ENCODE measurements at places on chromosomes 1 and 21. TPM values are rescaled to one million over a fixed set of nuclear protein-coding genes. Genes with fewer than 3 reads are reported as not detected.
A peak's percentile ranks its signal among the peaks of the same experiment; 100 is the strongest.

- DNase-seq = no peak
Observed at GRCh38 chr1:9384751-9385245, 92.1 kb downstream of the SPSB1 start.

- no peak for DNase-seq
Observed at GRCh38 chr1:8604041-8604945, 213.1 kb downstream of the RERE start.

- DNase-seq = no peak
Observed at GRCh38 chr1:119004781-119005180, 16.6 kb upstream of the TBX15 start.

- DNase-seq = peak; percentile 37
Observed at GRCh38 chr1:68359045-68359444, 90.7 kb downstream of the RPE65 start.

GRCh38 chr21:44966135-44967081 lies 26.6 kb downstream of the SLX9 start:
- DNase-seq = peak; percentile 12

GRCh38 chr1:25528881-25529517 lies 14.4 kb upstream of the LDLRAP1 start:
- DNase-seq = no peak

- no peak for DNase-seq
Observed at GRCh38 chr21:41068496-41068895, 99.5 kb upstream of the BACE2 start.

DNA sequence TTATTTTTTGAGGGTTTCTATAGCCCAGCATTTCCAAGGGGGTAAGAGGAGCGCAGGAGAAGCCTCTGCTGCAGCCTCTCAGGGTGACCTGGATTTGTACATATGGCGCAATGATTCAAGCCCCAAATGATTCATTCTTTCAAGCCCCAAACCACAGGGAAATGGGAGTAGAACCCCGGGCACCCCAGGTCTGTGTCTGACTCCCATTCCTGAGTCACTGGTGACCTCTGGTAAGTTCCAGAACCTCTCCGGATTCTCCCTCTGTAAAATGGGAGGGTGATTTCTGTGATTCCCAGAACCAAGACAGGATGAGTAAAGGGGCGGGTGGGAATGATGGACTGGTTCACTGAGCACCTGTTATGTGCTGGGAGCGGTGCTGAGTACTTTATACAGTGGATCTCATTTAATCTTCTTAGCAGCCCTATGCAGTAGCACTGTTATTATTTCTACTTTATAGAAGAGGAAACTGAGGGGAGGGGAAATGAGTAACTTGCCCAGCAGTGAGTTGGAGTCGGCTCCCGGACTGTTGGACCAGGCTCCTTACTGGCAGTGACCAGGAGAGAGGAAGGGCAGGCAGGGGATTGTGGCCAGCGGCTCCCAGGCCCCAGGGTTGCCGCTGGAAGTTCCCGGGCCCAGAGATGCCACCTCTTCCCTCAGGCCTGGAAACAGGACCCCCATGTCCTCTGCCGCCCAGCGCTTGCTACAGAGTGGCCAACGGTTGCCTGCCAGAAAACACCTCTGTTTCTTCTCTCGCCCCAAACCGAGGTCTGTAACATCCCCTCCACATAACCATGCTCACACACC lies 20.3 kb upstream of the SLC26A9 start:
- peak; percentile 55 for DNase-seq

DNA sequence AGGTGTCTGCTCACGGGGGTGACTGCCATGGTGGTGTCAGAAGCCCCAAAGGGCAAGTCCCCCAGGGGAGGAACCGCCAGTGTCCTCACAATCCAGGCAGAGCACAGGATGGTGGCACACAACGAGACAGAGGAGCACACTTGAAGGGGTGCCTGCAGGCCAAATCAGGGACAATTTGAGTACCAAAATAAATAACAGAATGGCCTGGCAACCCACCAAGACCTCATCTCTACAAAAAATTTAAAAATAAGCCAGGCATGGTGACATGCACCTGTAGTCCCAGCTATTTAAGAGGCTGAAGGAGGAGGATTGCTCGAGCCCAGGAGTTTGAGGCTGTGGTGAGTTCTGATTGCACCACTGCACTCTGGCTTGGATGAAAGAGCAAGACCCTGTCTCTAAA lies 38.2 kb downstream of the TIAM1 start:
- no peak for DNase-seq

- no peak for DNase-seq
Observed at GRCh38 chr1:207875532-207875931, 35.4 kb downstream of the CD34 start.

GRCh38 chr1:116433275-116434257 lies 60.5 kb downstream of the ATP1A1 start:
- DNase-seq = no peak

DNA sequence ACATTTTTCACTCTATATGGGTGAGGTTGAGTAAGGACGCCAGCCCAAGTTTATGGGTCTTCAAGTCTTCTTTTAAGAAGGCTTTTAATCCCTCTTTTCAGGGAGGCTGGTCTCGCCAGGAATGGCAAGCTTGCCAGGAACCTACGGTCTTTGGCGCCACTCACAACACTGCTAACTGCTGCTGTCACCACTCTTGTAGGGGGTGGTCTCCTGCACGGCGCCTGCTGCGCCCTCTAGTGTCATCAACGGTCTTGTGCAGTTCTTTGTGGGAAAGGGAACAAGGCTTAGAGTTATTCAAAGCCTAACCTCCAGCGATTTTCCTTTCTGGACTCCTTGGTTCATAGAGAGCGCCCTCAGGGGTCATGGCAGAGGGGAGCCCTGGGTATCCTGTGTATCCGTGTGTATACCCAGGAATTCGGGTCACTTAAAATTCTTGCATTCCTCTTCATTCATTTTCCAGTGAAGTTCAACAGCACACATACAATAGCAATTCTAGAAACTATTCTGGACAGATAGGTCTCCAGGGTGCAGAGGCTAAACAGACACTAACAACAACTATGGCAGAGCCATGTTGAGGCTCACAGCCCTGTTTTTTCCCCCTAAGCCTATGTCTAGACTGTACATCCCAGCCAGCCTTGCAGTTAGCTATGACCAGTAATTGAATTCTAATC lies 392.8 kb upstream of the CAMK1G start:
- peak; percentile 37 for DNase-seq

GRCh38 chr1:34884961-34885360 lies 25.4 kb upstream of the SMIM12 start:
- no peak for DNase-seq

DNA sequence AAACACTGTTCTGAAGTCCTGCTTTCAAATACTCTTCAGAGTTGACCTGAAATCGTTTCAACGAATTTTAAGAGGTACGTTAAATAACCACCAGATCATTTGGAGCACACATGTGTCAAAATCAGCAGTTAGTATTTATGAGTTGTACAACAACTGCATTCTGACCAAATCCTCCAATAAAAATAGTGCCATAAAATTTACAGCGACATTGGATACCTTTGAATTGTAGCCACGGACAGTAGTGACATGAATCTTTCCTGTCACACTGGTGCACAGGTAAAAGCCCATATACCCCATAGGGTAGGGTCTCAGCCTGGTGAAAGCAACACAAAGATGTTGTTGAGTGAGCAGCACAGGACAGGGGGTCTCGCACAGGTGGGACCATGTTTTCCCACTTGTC lies 121.5 kb downstream of the CLIC6 start:
- no peak for DNase-seq

- DNase-seq = no peak
Observed at GRCh38 chr21:44952116-44952928, 12.5 kb downstream of the SLX9 start.

DNA sequence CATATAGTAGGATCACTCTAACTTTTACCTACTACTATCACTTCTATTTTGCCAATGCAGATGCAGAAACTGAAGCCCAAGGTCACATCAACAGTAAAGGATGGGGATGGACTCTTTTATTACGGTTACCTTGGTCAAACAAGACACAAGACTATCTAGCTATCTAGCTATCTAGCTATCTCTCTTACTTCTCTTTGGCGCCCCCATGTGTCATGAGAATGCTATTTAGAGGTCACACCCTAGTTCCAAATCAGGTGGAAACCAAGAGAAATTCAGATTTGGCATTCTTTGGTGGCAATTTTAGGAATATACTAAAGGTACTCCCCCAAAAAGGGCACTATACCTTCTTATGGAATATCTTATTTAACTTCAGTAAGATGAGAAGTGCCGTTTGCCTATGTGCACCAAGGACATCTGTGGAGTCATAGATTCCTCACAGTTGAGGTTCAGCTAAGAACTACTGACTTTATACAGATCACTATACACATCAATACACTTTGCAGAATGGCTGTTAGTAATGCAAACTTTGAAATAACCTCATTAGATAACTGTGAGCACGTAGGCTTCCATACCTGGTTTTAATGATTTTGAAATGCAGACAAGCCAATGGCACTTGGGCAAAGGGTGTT lies 6.7 kb downstream of the ZNF648 start:
- DNase-seq = peak; percentile 9

DNA sequence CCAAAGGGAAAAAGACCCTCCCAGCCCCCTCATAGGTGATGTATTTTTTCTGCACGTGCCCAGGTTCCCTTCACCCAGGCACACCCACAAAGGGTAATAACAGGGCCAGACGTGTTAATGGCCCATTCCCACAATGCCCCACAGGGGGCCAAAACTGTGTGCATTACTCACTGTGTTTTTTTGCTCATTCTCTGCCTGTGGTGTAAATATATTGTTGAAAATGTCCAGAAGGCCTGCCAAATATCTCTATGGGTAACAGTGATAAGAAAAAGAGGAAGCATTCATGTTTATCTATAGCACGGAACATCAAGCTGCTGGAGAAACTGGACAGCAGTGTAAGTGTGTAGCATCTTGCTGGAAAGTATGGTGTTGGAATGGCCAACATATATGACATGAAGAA lies 21.9 kb downstream of the RHEX start:
- DNase-seq = no peak

- DNase-seq = peak; percentile 46
Observed at GRCh38 chr1:212630158-212630900, 21.8 kb downstream of the ATF3 start.

DNA sequence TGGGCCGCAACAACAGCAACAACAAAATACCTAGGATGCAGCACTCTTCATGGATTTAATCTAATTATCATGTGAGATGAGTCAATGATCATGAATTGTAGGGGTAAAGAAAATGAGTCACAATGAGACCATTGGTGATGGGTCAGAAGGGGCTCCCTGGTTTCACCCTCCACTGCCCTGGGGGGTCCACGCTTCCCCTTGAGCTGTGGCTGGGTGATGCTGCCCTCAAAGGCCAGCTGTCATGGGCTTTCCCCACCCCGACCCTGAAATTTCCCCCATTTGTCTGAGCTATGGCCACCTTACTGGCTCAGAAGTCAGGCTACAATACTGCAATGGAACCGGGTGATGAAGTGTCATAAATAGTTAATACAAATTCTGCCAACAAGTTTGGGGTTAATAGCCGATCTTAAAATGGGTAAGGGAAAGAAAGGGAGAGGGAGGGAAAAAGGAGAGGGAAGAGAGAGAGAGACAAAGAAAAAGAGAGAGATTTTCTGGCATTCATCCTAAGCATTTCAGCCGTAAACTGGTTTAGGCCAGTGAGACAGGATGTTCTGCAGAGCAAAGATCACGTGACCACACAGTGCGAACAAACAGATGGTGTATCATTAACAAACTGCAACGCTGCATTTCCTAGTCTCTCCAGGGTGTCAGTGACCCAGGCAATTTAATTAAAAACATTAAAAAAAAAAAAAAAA lies 143.4 kb upstream of the ERRFI1 start:
- peak; percentile 81 for DNase-seq

DNA sequence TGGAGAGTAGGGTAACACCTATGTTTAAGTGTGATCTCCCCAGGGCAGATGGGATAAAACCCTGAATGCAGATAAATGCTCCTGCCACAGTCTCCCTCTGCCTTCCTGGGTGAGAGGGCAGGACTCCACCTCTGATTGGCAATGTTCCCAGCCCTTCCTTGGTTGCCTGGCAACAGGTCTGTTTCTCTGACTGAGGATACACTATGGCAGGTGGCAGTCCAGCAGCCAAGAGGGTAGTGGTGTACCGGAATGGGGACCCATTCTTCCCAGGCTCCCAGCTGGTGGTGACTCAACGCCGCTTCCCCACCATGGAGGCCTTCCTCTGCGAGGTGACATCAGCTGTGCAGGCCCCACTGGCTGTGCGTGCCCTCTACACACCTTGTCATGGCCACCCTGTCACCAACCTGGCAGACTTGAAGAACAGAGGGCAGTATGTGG lies at the start of gene DCDC2B:
TSS of gene DCDC2B (plus strand) at position 199 of the 438 bp plus-strand sequence. CDS start at position 204, 5 bp downstream.
- DNase-seq = peak; percentile 34

DNA sequence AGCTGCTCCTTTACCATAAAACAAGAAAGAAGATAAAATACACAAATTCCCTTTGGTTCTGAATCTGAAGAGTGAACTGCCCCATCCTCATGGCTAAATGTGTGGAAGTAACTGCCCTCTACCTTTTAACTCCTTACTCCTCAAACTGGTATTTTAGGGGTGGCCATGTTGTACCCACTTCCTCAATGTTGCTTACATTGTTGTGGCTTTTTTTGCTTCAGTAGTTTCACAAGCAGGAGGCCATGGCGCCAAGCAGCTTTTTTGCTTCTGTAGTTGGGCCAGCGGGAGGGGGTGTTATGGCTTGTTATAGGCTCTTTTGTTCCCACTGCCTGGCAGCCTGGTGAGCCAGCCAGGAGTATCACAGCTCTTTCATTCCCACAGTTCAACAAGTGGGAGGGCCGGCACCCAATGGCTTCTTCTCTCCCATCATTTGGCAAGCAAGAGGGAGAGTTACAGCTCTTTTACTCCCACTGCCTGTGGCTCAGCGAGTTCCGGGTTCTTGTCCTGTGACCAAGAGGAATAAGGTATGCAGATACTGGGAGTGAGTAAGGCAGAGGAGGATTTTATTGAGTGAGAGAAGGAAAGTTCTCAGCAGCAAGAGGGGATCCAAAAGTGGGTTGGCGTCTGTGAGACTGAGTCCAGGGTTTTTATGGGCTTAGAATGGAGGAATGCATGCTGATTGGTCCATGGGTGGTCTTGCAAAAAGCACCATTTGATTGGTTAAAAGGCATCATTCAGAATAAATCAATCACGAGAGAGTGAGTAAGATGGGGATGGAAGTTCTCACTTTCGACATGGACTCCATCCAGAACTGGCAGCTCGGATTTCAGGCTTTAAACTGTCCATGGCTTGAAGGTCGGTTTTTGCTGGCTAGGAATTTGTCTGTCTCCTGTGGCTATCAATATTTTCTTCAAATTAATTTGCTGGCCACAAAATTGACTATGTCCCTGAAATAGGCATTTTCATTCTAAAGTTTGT lies 429.6 kb downstream of the HLX start:
- no peak for DNase-seq

DNA sequence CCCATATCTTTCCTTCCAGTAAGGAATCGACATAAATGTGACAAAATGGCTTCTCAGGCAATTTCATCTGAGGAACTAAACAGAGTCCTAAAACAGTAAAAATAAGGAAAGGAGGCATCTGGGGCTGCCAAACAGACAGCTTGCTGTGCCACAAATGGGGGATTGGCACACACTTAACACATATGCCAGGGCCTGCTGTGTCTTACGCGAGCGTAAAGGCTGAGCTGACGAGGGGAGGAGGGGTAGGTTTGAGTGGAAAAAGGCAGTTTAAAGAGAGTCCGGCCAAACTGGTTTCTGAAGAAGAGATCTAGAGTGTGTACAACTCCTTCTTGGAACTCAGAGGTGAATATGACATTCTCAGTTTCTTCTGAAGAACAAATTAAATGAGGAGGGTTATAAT lies 244.1 kb upstream of the MAP1LC3C start:
- no peak for DNase-seq

- DNase-seq = no peak
Observed at GRCh38 chr1:2112280-2112701, 62.1 kb downstream of the PRKCZ start.

The HLX gene
- 4.1 TPM for total RNA-seq

The FPGT gene
- total RNA-seq = 7.7 TPM

The SH2D1B gene
- total RNA-seq = under 0.01 TPM

The FOXD3 gene
- not detected for total RNA-seq

The ZNF687 gene
- 7.0 TPM for total RNA-seq

Measured in fibroblast of the aortic adventitia (primary cell).